ENCODE measurements at places on chromosomes 12 and 14. TPM values are rescaled to one million over a fixed set of nuclear protein-coding genes. Genes with fewer than 3 reads are reported as not detected.

DNA sequence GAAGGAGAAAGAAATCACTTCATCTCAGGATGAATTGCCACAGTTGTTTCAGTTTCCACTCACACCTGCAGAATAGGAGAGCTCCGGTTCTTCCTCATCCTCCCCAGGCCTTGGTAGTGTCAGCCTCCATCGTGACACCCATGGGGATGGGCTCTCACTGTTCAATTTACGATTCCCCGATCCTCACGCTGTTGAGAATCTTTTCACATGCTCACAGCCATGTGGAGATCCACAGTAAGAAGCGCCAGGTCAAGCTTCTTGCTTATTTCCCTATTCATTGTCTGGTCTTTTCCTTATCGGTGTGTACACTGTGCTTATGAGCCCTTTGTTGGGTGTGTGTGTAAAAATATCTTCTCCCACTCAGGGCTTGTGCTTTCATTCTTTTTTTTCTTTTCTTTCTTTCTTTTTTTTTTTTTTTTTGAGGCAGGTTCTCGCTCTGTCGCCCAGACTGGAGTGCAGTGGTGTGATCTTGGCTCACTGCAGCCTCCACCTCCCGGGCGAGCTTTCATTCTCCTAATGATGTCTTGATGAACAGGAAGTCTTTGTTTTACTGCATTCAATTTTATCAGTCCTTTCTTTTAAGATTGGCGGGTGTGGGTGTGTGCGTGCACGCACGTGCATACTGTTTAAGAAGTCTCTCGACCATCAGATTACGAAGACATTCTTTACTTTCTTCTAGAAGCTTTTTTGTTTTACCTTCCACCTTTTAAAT, 21.5 kb downstream of the RIN3 start:
- no peak for DNase-seq

The SUOX gene
- 4.2 TPM for total RNA-seq

DNA sequence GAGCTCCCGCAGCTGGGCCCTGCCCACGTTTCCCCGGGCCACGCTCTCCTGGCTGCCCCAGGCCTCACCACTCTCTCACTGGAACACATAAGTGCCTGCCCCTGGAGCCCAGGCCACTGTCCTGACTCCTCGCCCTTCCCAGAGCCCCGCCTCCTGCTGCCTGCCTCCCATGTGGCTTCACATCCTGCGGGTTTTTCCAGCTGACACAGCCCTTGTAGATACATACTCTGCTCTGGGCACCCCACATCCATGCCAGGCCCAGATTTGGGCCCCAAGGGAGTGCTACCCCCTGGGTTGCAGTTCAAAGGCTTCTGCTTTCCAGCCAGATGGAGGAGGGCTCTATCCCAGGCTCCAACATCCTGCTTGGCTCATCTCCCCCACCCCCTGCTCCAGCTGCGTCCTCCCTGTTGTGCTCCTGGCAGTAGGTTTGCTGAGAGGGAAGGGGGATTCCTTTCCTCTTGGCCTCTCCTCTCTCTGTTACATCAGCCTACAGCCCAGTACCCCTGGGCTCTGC, 60.1 kb downstream of the TSPAN9 start:
- DNase-seq: no peak

The CD69 gene
- total RNA-seq: 196 TPM

The NEUROD4 gene
- total RNA-seq: not detected

The BMP4 gene
- 0.83 TPM for total RNA-seq
